ENCODE measurements at places on chromosomes 7 and 10.

DNA sequence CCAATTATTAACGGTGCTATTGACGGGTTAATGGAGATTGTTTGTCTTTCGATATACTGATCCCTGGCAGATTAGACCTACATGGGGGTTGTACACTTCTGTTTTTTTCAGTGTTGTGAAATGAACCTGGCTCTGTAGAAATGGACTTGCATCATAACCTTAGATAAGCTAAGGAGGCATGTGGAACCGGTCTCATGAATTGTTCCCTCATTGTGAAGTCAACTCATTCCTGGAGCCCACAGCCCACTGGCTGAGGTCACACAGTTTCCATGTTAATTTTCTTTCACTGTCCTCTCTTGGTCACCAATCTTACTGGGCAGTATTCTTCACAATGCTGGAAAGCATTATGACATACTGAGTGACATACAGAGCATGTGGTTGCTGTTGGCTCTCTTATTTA, 202.8 kb downstream of the BMPER start:
- no peak for DNase-seq

DNA sequence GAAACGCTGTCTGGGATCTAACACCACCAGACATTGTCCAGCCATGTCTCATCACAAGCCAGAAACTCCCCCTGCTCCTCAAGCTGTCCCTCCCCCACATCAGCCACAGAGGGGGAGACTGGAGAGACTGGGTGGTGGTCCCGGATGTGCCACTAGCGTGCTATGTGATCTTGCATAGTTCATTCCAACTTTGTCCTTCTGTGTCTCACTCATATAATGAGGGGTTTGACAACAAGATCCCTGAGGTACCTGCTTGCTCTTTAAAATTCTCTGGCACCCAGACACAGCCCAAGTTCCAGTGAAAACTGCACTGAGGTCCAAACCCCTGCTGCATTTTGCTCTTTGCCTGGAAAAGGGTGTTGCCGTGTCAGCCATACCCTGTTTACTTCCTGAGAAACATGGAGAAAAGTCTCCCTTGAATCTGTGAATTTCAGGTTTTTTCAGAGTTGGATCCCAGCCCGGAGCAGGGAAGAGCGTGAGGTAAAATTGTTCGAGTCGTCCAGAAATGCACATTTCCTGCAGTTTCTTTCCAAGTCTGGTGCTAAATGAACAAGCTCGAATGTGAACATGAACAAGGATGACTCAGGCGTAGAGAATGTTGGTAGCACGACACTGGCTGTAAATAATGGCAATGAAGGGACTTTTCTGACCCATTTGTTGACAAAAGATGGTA, 156.6 kb downstream of the CCDC3 start:
- no peak for DNase-seq

DNA sequence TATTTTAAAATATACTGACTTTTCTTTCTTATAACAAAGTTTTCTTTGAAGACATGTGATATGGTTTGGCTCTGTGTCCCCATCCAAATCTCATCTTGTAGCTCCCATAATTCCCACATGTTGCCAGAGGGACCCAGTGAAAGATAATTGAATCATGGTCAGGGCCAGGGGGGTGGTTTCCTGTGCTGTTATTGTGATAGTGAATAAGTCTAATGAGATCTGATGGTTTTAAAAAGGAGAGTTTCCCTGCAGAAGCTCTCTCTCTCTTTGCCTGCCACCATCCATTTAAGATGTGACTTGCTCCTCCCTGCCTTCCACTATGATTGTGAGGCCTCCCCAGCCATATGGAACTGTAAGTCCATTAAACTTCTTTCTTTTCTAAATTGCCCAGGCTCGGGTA, 768.1 kb downstream of the NRG3 start:
- DNase-seq: no peak

DNA sequence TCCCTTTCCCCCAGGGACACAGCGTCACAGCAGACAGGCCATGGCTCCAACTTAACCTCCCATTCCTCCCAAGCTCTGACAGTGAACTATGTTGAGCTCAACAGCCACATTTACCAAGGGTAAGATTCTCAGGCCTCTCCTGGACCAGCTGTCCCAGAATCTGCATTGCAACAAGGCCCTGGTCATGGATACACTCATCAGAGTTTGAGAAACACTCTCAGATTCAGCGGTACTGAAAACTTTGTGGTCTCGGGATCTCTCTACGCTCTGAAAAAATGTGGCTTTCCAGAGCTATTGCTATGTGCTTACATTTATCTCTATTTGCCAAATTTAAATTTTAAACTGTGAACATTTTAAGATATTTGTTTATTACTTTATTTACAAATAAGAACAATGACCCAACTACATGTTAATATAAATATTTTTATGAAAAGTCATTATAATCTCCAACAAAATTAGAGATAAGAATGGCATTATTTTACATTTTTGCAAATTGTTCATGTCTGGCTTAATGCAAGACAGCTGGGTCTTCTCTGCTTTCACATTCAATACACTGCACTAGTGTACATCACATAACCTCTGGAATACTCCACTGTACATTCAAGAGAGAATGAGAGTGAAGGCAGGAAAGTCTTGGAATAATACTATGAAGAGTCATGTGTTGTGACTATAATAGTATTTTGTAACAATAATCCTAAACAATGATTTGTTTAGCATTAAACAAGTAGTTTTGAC, 190.9 kb upstream of the PITRM1 start:
- no peak for DNase-seq

- DNase-seq: no peak
Observed at GRCh38 chr7:90387470-90388240, 15.6 kb upstream of the CLDN12 start.

GRCh38 chr10:91137822-91138221, 82.6 kb upstream of the PCGF5 start:
- DNase-seq: no peak

DNA sequence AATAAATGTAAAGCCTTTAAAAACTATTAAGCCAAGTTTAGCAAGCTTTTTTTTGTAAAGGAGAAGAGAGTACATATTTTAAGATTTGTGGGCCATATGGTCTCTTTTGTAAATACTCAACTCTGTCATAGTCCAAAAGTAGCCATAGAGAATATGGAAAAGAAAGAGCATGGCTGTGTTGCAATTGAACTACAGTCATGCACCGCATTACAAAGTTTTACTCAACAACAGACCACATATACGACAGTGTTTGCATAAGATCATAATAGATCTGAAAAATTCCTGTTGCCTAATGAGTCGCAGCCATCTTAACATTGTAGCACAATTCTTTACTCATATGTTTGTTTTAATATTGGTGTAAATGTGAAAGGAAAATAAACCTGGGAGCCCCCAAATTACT, 440.8 kb downstream of the HTR7 start:
- no peak for DNase-seq

DNA sequence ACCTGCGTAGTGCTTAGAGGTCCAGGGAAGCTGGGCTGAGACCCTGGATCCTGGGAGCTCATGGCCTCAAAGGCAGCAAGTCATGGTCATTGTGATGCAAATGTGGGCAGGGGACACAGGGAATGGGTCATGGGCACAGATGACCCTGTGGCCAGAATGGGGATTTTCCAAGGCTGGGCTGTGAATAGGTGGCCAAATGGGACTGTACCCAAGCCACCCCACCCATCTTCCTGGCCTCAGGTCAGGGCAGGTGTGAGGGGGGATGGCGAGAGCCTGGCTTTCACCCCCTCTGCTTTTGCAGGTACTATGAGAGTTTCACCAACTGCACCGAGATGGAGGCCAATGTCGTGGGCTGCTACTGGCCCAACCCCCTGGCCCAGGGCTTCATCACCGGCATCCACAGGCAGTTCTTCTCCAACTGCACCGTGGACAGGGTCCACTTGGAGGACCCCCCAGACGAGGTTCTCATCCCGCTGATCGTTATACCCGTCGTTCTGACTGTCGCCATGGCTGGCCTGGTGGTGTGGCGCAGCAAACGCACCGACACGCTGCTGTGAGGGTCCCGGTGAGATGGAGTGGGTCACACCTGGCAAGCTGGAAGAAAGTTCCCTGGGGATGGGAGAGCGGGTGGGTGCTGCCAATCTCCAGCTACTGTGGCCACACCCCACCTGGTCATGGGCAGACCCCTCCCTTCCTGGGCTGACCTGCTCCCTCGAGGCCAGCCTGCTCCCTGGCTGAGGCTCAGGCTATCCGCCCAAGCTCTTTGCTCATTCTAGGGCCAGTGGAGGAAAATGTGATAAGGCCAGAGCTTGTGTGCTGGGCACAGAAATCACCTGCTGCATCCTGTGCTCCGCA, 25.5 kb downstream of the RAMP3 start:
- no peak for DNase-seq

- DNase-seq: peak; percentile 89
Observed at GRCh38 chr7:143884969-143885559, 16.9 kb downstream of the TCAF1 start.

DNA sequence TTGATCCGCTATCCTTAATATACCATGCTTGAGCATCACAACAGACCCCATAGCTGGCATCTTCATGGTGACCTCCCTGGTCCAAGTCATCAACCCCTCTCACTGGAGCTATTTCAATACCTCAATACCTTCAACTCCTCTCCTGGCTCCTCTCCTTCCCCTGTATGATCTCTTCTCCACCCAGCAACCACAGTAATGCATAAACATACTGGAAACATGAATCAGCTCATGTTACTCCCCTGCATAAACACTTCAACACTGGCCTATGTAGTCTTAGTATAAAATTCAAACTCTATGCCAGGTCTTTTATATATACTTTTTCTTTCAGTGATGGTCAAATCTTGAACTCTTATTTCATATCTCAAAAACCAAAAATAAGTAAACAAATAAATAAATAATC, 31.8 kb upstream of the TMEM273 start:
- DNase-seq: no peak

DNA sequence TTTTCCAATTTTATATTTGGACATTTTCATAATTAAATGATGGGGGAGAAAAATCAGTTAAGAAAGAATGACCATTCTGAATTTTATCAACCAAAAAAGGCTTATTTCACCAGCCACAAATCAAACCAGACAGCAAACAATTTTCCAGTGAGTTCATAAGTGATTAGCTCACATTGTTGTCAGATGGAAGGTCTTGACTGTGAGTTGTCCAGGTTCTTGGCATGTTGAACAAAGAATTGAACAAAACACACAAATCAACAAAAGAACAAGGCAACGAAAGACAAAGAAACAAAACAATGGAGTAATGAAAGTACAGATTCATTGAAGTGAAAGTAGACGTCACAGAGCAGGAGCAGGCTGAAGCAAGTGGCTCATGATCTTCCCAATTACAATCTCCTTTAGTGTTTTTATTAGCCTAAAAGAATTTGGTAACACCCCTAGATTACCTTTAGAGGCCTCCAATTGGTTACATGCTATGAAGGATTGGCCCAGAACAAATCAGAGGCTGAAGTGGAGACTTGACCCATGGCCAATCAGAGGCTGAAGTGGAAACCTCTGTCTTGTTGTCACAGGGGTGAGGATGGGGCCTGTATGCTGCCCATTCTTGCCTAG, 248.7 kb downstream of the NEBL start:
- DNase-seq: no peak

GRCh38 chr10:116952729-116953128, 52.3 kb downstream of the SHTN1 start:
- DNase-seq: no peak

GRCh38 chr7:51309361-51310130, 7.1 kb downstream of the COBL start:
- DNase-seq: no peak

DNA sequence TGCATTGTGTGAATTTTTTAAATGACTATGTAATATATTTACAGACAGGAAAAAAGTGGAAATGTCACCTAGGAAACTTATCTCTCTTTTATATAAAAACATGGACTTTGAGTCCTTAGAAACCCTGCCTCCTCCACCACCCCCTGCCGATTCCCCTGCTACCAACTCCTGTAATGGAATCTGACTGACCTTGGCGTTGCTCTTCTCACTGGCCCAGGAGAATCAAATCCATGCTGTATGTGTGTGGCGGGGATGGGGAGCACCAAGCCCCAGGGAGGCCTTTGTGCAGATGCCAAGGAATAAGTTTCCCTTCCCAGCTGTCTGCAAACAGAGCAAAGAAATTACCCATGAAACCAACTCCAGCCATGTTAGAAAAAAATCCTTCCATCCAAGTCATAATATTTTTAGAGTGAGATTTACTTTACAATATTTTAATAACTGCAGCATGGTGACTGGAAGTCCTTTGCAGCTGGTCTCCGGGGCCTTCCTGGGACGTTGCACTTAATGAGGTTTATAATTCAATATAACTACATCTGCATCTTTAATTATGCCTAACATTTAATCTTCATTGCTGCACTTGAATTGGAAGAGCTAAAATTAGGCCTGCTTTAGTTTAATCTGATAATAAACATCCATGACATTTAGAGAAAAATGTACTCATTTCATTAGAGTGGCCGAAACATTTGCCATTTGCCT, 111.4 kb upstream of the CACUL1 start:
- DNase-seq: no peak

DNA sequence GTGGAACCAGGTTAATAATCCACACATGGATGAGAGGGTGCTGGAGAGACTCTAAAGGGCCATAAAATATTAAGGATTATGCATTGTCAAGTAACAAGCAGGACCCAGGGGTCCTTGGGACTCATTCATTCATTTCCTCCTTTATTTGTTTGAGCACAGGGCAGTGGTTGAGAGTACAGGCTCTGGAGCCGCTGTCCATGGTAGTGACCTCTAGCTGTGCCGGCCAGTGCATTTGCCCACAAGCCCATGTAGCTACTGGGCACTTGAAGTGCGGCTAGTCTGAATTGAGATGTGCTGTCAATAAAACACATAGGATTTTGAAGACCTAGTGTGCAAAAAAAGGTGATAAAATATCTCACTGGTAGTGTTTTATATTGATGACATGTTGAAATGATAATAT, 137.6 kb downstream of the C10orf105 start:
- no peak for DNase-seq

GRCh38 chr7:39688611-39689480, 65.5 kb downstream of the RALA start:
- no peak for DNase-seq

DNA sequence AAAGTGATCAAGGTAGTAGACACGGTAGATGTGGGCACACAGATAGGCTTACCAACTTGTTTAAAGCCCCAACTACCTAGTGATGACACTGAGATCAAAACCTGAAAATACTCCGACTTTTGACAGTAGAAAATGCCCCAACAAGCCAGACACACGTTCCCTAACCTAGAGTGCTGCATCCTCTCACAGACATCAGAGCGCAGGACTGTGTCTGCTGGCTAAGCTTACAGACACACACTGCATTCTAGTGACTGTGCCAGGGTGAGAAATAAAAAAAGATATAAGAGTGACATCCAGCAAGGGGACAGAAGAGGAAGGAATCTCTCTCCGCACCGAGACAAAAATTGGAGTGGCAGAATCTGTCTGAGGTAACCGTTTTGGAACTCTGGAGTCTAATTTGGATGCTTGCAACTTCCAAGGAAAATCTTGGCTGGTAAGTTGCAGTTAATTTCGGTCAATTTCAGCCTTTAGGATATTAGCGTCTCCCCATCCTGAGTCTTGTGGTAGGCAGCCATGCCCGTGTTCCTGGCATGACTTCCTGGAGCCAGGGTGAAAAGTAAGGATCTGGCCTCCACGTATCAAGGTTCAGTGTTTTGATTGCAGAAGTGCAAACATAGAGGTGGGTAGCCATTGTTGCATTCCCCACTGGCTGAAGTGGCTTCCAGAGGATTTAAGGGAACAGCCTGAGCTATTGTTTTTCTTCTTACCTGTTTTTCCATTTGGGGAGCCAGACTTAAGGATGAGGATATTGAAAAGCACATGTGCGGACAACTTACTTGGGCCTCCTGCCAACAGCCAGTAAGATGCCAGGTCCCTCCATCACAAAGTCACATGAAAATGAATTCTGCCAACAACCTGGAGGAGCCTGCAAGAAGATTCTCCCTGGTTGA, 124.1 kb downstream of the SMURF1 start:
- no peak for DNase-seq

GRCh38 chr7:136891850-136892249, 23.4 kb downstream of the CHRM2 start:
- DNase-seq: no peak
